ENCODE measurements at places on chromosomes 16 and 17.

GRCh38 chr17:43366891-43367736 lies 31.7 kb upstream of the ARL4D start:
- no peak for DNase-seq

GRCh38 chr17:18889658-18890057 lies 31.7 kb downstream of the PRPSAP2 start:
- no peak for DNase-seq

GRCh38 chr17:51706093-51706492 lies 445.7 kb downstream of the UTP18 start:
- DNase-seq: no peak

- DNase-seq: no peak
Measured at GRCh38 chr16:56399486-56399885, 25.9 kb downstream of the AMFR start.

DNA sequence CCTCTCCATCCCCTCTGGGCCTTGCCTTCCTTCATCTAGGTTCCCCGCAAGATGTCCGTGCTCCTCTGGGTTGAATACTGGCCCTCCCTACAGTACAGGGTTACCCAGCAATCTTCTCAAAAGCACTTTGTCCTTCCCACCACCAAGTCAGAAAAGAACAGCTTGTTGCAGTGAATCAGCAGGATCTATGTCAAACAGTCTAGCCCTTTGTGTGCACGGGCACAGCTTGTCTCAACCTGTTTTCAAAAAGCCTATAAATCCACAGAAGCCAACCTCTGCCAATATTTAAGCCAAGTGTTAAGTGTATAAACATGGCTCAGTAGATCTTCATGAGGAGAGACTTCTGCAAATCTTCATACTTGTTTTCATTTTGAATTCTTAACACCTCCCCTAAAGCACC lies 25.2 kb downstream of the C17orf67 start:
- peak; percentile 58 for DNase-seq

- DNase-seq: no peak
Measured at GRCh38 chr17:6690641-6691040, 22.5 kb downstream of the SLC13A5 start.

GRCh38 chr17:74097450-74098135 lies 105.9 kb upstream of the RPL38 start:
- no peak for DNase-seq

DNA sequence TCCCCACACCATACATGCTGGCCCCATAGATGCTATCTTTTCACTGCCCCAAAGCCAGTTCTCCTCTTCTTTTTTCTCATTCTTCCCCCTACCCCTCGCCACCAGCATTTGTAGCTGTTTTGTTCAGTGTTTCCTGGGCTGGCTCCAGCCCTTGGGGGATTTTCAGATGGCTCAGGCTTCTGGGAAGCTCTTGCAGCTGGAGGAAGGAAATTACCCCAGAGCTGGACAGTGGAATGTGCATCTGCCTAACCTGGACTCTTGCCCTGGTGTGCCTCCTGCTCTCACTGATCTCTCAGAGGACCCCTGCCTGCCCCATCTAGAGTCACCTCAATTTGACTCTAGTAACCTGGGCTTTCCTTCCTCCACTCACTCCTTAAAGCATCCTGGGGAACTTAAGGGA lies 82.8 kb downstream of the MYH13 start:
- no peak for DNase-seq

DNA sequence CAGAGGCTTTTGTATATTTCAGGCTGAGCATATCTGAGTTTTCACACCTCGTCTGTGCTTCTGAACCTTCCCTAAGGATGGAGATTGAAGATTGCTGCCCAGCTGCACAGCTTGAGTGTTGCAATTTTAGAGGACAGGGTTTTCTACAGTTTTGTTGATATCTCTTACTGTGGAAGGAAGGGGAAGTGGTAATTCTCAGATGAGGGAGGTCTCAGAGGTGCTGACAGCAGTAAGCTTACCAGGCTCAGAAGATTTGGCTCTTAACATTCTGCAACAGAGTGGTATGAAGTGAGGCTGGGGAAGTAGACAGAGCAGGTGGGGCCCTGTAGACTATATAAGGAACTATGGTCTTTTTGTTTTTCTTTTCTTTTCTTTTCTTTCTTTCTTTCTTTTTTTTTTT lies 45.8 kb upstream of the ARHGAP17 start:
- no peak for DNase-seq

DNA sequence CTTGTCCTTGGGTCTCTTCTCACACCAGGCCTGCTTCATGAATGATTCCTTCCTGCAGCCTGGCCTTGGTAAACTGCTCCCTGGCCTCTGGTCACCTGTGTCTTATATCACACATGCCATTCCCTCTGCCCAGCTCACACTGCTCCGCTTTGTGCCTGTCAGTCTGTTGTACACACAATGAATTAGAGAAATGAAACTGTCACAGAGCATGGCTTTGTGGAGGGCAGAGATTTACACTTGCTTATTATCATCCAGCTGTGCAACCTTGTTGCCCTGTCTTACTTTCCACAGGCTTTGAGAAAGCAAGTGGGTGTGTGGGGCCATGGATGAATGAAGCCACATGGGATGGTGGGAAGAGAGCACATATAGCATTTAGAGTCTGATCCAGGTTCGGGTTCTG lies 22.4 kb downstream of the ALDH3A2 start:
- no peak for DNase-seq

DNA sequence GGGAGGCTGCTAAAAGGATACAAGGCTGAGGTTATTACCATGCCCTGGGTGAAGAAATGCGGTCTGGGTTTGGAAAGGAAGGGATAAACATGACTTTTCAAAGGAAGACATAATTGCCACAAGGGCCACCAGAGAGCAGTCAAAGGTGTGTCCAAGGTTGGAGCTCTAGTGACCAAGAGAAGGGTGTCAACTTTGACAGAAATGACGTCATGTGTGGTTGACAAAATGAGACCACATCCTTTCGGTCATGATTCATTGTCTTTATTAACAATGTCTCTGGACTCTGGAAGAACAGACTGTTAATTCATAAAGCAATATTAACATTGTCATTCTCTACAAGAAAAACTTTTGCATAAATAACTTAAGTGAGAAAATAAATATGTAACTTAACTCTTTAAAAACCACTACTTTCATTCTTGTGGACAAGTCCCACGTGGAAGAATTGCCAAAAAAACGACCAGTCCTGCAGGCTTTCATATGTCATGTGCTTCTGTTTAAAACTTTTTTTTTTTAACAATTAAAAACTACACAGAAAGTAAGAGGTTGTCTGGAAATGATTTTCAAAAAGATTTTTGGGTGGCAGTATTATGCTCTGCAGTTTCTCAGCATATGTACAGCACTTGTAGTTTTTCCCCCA lies 5.0 kb downstream of the SOST start:
- no peak for DNase-seq

- DNase-seq: no peak
Measured at GRCh38 chr17:77099997-77100396, 40.8 kb upstream of the SEC14L1 start.

- no peak for DNase-seq
Measured at GRCh38 chr16:82136956-82137821, 32.8 kb downstream of the MPHOSPH6 start.

DNA sequence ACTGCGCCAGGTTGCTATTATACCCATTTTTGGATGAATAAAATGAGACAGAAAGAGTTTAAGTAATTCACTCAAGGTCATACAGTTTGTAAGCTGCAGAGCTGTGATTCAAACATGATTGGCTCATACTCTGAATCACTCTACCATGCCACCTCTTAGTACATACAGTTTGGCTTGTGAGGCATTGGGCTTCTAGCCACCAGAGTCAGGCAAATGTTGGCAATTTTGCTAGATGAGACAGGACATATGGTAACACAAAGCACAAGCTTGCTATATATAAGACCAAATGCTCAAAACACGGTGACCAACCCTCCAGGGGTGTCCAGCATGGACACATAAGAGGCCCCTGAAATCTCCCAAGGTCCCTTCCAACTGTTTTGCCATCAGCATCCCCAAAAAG lies 236.0 kb upstream of the IRX5 start:
- no peak for DNase-seq

GRCh38 chr16:78177987-78178386 lies 78.5 kb downstream of the WWOX start:
- DNase-seq: peak; percentile 34

DNA sequence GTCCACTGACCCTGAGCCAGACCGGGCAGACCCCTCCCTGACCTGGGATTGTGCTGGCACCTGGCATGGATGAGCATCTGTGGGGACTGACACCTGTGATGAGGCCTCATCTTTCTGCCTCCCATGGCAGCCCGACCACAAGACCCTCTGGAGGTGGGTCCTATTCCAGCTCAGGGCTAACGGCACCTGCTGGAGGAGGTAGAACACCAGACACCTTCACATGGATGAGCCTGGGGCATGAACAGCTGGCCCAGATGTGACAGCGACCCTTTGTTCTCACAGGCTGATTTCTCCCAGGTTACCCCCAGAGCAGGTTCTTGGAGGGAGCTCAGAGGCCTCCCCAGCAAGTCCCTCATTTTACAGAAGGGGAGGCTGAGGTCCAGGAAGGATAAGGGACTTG lies 46.4 kb upstream of the PIK3R6 start:
- no peak for DNase-seq

DNA sequence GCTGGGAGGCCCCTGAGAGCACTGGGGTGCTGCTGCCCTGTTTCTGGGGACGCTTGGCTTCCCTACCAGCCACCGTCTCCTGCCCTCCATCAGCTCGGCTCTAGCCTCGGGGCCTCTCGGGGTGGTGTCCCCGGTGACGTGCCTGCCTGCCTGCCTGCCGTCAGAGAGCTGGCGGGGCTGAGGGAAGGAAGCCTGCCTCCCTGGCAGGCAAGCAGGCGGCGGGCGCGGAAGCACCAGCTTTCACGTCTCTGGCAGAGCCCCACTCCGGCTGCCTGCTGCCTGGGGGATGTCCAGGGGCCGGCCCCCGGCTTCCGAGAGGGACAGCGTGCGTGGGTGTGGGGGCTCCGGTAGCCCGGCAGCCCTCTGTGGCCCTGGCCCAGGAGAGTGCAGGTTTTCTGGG lies 9.3 kb downstream of the CENPX start:
- no peak for DNase-seq

DNA sequence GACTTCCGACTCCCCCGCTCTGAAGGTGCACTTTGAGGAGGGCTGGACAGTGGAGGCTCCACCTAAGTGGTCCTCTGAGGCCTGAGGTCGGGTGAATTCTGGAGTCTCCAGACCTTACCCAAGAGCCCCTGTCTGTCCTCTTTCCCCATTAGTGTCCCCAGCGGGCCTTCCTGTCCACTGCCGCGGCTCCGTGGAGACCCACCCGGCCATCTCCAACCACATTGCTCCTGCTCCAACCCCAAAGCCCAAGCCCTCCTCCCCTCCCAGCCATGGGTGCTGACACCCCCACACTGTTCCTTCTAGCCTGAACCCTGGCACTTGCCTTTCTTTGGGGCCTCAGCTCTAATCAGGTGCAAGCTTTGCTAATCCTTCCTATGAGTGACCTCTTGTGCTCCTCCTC lies 283.1 kb upstream of the TNRC6C start:
- no peak for DNase-seq

DNA sequence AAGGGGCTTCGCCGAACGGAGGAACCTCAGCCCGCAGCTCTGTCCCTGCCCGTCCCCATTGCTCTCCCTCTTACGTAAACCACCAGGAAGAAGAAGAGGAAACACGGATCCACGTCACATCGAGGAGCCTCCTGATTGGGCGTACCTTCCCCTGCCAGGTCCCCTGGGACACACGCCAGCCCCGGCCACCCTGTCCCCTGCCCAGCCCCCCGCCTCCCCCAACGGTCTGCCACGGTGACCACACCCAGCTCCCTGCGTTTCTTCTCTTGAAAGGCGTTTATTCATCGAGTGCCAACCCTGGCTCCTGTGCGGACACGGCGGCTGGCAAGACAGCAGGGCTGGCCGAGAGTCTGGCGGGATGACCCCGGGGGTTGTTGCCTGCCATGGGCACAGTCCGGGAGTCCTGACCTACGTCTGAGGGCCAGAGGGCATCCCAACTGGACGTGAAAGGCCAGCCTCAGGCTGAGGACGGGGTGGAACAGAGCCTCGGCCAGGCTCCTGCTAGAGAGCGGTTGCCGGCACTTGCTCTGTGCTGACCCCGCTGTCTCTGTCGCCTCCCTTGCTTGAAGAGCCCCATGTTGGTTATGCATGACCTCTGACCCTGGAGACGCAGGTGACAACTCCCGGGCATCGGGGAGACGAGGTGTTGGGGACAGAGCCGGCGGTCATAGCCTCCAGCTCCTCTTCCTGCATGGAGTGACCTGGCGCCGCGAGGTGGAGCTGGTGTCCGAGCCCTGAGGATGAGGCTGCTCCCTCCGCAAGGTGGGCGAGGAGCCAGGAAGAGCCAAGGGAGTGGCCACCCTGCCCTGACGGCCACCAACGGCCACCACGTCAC lies 40.5 kb upstream of the ACSF3 start:
- DNase-seq: peak; percentile 85

Measured in NCI-H345 (cell line).